ENCODE measurements at places on chromosomes 2 and 18.

- no peaks in the 10 kb centered on the region for H3K36me3 ChIP-seq
- no peak overlapping the region for H3K27ac ChIP-seq
- peaks cover 7% of the 10 kb centered on the region for H3K27me3 ChIP-seq
- peak; percentile 90 for DNase-seq
- peaks cover 7% of the 10 kb centered on the region for H3K4me1 ChIP-seq
- no peak overlapping the region for H3K4me3 ChIP-seq
Measured at GRCh38 chr2:29920130-29920577, 1.2 kb downstream of the ALK start.

GRCh38 chr2:43576981-43577892, 18.6 kb downstream of the THADA start:
- no peak for DNase-seq

GRCh38 chr2:27689424-27689823, 25.7 kb downstream of the SLC4A1AP start:
- no peak overlapping the region for H3K27ac ChIP-seq
- no peaks in the 10 kb centered on the region for H3K27me3 ChIP-seq
- H3K4me1 ChIP-seq: peaks cover 9% of the 10 kb centered on the region
- H3K4me3 ChIP-seq: no peak overlapping the region

DNA sequence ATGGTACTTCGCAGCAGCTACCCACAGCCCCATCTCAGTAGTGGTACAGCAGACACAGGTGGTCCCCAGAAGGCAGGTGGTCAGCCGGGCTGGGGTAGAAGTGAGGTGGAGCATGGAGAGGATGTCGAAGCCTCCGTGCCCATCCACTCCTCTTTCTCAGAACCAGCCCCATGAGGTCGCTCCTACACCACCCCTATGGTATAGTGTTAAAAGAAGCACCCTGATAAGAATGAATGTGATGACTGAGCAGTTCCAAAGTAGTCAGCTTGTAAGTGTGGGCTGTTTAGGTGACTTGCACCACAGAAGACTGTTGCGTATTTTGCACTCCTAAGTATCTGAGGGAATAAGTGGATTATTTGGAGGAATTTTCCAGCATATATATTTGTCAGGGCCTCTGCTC, 111.3 kb downstream of the WDSUB1 start:
- H3K4me3 ChIP-seq: no peak overlapping the region
- peaks cover 13% of the 10 kb centered on the region for H3K4me1 ChIP-seq
- peaks cover 76% of the 10 kb centered on the region for H3K36me3 ChIP-seq
- DNase-seq: no peak
- H3K27me3 ChIP-seq: peaks cover 18% of the 10 kb centered on the region

- no peak for DNase-seq
- H3K27me3 ChIP-seq: peaks cover 3% of the 10 kb centered on the region
- no peak overlapping the region for H3K27ac ChIP-seq
- H3K4me3 ChIP-seq: no peak overlapping the region
- H3K36me3 ChIP-seq: peaks cover 4% of the 10 kb centered on the region
Measured at GRCh38 chr2:177329064-177329463, 63.5 kb upstream of the AGPS start.

DNA sequence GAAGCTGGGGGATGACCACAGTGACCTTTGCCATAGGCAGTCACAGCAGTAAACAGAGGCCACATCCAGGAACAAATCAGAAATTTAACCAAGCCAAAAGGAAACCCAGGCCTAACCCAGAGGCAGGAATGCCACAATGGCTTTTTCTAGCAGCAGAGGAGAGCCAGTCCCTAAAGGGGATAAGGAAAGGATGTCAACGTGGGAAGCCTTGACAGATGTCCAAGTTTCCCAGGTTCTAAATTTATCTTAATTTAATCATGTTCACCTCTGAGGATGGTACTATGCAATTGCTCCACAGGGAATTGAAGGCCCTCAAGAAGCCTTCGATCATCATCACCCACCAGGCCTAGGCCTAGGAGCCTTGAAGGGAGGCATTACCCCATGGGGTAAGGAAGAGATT, 374.7 kb downstream of the TNS1 start:
- H3K4me1 ChIP-seq: peaks cover 15% of the 10 kb centered on the region
- no peak for DNase-seq
- H3K27ac ChIP-seq: no peak overlapping the region
- H3K36me3 ChIP-seq: no peaks in the 10 kb centered on the region
- H3K27me3 ChIP-seq: peaks cover 2% of the 10 kb centered on the region

- DNase-seq: no peak
- peaks cover 13% of the 10 kb centered on the region for H3K4me1 ChIP-seq
- no peak overlapping the region for H3K27ac ChIP-seq
Measured at GRCh38 chr2:196808083-196808665, 981 bp downstream of the C2orf66 start.

DNA sequence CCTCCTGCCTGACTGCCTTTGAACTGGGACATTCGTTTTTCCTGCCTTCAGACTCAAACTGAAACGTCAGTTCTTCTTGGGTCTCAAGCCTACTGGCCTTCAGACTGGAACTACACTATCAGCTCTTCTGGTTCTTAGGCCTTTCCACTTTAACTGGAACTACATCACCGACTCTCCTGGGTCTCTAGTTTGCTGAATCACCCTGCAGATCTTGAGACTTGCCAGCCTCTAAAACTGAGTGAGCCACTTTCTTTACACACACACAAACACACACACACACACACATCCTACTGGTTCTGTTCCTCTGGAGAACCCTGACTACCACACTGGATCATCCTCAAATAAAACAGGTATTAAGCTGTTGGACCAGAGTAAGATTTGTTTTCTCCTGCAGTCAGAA, 46.7 kb upstream of the ATL2 start:
- H3K27me3 ChIP-seq: peaks cover 2% of the 10 kb centered on the region
- no peak overlapping the region for H3K4me3 ChIP-seq
- no peak overlapping the region for H3K27ac ChIP-seq
- H3K4me1 ChIP-seq: peaks cover 6% of the 10 kb centered on the region

DNA sequence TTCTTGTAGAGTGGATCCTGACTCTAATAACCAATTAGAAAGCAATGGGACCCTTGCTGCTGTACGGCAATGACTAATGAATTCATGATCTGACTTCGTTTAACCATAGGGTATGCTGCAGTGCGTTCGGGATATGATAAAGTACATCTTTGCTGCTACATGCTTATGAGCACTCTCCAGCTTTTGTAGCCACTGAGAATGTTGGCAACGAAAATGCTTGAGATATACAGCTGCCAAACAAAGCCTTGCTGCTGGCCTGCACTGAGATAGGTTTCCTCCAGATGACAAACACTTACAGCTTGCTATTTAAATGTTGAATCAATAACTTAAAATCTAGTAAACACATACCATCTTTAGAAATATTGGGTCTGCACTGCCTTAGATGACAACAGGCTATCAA, 372.4 kb upstream of the SLC8A1 start:
- DNase-seq: no peak
- no peaks in the 10 kb centered on the region for H3K36me3 ChIP-seq
- no peak overlapping the region for H3K4me3 ChIP-seq
- H3K27me3 ChIP-seq: no peaks in the 10 kb centered on the region
- no peaks in the 10 kb centered on the region for H3K4me1 ChIP-seq
- H3K27ac ChIP-seq: no peak overlapping the region

- H3K4me3 ChIP-seq: no peak overlapping the region
- no peaks in the 10 kb centered on the region for H3K36me3 ChIP-seq
- no peak overlapping the region for H3K27ac ChIP-seq
- H3K27me3 ChIP-seq: peaks cover 10% of the 10 kb centered on the region
- no peaks in the 10 kb centered on the region for H3K4me1 ChIP-seq
- DNase-seq: no peak
Measured at GRCh38 chr2:238847419-238847801, 475 bp upstream of the TWIST2 start.

DNA sequence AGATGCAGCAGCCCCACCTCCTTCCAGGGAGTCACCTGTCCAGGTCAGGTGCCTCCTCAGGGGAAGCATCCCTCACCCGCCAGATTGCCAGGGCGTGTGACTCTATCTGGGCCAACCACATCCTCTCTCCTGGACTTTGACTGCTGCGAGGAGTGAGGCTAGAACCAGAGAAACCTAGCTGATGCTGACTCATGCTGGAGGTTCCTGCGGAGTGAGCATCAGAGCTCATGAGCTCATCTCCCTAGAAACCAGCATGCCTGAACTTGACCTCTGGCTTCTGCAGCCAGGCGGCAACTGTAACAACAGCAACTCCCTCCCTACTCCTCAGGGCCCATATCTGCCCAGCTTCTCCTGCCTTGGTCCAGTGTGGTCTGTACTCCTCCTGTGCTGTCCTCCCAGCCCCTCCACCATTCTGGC, 28.3 kb upstream of the NT5DC4 start:
- no peak overlapping the region for H3K27ac ChIP-seq
- no peak for DNase-seq
- peaks cover 27% of the 10 kb centered on the region for H3K4me1 ChIP-seq
- peaks cover 2% of the 10 kb centered on the region for H3K27me3 ChIP-seq
- no peak overlapping the region for H3K4me3 ChIP-seq

DNA sequence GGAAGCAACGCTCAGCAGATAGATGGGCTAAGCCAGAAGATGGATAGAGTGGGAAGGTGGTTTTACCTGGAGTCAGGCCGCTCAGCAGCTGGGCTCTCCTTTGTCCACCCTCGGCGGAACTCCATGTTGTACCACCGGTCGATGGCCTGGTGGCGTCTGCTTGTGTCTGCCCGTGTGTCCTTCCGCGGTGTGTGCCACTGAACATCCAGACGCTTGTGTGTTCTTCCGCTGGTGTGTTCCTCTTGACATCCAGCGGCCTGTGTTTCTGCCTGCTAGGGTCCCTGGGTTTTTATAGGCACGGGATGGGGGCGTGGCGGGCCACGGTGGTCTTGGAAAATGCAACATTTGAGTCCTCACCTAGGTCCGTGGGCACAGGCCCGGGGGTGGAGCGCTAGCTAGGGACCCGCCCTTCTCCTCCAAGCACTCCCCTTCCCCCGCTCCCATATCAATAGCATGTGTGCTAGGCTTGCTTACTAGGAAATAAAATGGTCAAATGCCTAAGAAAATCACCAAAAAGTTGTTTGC, 1431.7 kb upstream of the ACVR2A start:
- H3K4me3 ChIP-seq: no peak overlapping the region
- DNase-seq: no peak
- no peaks in the 10 kb centered on the region for H3K36me3 ChIP-seq
- H3K27ac ChIP-seq: no peak overlapping the region
- peaks cover 9% of the 10 kb centered on the region for H3K4me1 ChIP-seq

DNA sequence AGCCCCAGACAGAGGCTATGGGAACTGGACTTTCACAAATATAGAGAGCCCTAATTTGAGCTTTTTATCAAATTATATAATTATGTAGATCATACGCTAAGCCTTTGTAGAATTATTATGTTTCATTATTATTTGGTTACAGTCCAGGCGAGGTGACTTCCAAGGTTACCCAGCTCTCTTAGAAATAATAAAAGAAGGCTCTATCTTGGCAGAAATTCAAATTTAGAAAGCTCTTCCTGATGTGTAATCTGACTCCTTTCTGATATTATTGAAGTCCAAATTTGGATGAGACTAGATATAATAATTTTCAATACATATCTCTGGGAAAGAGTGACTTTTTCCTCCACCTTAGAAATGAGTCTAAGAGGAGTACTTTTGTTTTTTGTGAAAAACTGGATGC, 4.8 kb upstream of the SLC38A11 start:
- no peak overlapping the region for H3K27ac ChIP-seq
- no peak for DNase-seq
- no peak overlapping the region for H3K4me3 ChIP-seq
- no peaks in the 10 kb centered on the region for H3K36me3 ChIP-seq

- no peak overlapping the region for H3K27ac ChIP-seq
- H3K4me1 ChIP-seq: no peaks in the 10 kb centered on the region
- no peak for DNase-seq
Measured at GRCh38 chr2:194867328-194867727, 789.7 kb upstream of the SLC39A10 start.

DNA sequence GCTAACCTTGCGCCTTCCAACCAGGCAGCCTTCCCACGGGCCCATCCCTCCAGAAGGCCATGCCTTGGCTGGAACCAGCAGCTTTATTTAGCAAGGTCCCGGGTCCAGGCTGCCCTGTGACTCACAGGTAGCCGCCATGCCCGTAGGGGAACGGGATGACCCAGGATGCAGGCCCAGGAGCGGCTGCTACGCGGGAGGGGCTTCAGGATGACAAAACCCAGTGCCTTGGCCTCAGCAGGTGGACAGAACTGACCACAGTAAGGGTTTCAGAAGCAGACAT, 63.3 kb downstream of the RTP5 start:
- no peak for DNase-seq
- peaks cover 7% of the 10 kb centered on the region for H3K36me3 ChIP-seq
- peaks cover 10% of the 10 kb centered on the region for H3K4me1 ChIP-seq
- no peak overlapping the region for H3K4me3 ChIP-seq

GRCh38 chr2:106886916-106887758, 1.2 kb upstream of the ST6GAL2 start:
- DNase-seq: peak; percentile 53
- no peak overlapping the region for H3K27ac ChIP-seq
- H3K27me3 ChIP-seq: peaks cover 15% of the 10 kb centered on the region
- H3K36me3 ChIP-seq: no peaks in the 10 kb centered on the region

GRCh38 chr2:160351956-160352355, 141.7 kb downstream of the RBMS1 start:
- no peak overlapping the region for H3K27ac ChIP-seq
- no peaks in the 10 kb centered on the region for H3K27me3 ChIP-seq
- H3K4me3 ChIP-seq: no peak overlapping the region
- peaks cover 24% of the 10 kb centered on the region for H3K4me1 ChIP-seq
- peaks cover 15% of the 10 kb centered on the region for H3K36me3 ChIP-seq
- DNase-seq: no peak

GRCh38 chr2:8534729-8535468, 147.0 kb upstream of the ID2 start:
- peaks cover 12% of the 10 kb centered on the region for H3K4me1 ChIP-seq
- no peak overlapping the region for H3K27ac ChIP-seq
- H3K27me3 ChIP-seq: peaks cover 4% of the 10 kb centered on the region
- no peaks in the 10 kb centered on the region for H3K36me3 ChIP-seq
- no peak overlapping the region for H3K4me3 ChIP-seq
- DNase-seq: no peak

GRCh38 chr2:75403991-75404428, 156.7 kb downstream of the EVA1A start:
- no peak overlapping the region for H3K4me3 ChIP-seq
- no peak overlapping the region for H3K27ac ChIP-seq
- no peaks in the 10 kb centered on the region for H3K27me3 ChIP-seq
- peak; percentile 6 for DNase-seq
- H3K4me1 ChIP-seq: no peaks in the 10 kb centered on the region

DNA sequence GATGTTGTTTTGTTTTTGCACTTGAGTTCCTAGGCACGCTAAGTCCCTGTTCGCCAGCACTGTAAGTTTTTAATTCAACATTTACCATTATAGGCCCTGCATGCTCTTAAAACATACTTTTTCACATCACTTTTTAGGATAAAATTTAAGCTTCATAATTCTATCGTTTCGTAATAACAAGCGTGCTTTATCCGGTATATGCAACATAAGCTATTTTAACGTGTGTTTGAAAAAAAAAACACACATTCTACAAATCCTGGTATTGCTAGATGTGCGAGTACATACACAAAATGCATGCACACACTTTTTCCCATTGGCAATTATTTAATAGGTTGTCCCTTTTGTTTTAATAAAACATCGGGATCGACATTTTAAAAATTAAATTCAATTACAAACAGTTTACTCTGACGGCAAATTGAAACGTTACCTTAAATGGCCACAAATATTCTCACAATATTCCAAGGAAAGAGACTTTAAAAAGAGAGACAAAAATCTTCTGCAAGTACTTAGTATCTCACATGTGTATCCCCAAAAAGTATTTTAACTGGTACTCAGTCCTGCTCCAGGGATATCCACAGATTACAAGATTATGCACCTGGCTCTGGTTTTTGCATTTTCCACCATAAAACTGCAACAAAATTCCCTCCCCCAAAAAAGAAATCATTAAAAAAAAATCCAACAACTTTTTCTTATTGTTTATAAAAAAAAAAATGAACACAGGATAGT, 1.0 kb upstream of the TCF4 start:
- peaks cover 27% of the 10 kb centered on the region for H3K4me1 ChIP-seq
- peaks cover 2% of the 10 kb centered on the region for H3K27me3 ChIP-seq
- H3K27ac ChIP-seq: peak overlapping the region; percentile 96
- DNase-seq: no peak
- peaks cover 9% of the 10 kb centered on the region for H3K36me3 ChIP-seq
